Stromal cell of bone marrow (primary cell): ENCODE measurements at places on chromosomes 13 and 19.

GRCh38 chr13:97325738-97326137 is 103.6 kb downstream of the MBNL2 start:
- DNase-seq: no peak

GRCh38 chr13:34350671-34351070 is 532.7 kb downstream of the RFC3 start:
- no peak for DNase-seq

- DNase-seq: peak; percentile 36
Observed at GRCh38 chr19:46181388-46181779, 33.3 kb downstream of the IGFL2 start.

DNA sequence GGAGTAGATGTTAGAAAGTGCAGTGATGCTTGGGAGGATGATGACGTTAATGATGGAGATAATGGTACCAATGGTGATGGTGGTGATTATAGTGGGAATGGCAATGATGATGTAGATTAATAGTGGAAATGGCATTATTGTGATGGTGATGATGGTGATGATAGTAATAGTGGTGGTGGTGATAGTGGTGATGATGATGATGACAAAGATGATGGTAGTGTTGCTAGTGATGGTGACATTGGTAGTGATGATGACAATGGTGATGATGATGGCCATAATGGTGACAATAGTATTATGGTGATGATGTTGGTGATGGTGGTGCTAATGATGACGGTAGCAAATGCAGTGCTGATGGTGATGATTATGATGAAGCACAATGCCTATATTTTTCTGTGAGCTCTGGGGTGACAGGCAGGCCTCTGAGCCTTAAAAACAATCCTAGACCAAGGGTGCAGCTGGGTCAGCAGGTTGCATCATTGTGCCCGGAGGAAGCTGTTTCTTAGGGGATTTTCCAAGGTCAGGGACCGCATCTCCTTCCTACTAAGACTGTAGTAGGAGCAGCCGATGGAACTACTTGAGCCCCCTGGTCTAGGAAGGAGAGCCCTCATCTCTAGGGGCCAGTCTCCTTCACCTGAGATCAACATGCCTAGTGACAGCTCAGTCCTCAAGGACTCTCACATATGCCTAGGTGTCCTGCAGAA is 7.8 kb downstream of the CEACAM18 start:
- no peak for DNase-seq

DNA sequence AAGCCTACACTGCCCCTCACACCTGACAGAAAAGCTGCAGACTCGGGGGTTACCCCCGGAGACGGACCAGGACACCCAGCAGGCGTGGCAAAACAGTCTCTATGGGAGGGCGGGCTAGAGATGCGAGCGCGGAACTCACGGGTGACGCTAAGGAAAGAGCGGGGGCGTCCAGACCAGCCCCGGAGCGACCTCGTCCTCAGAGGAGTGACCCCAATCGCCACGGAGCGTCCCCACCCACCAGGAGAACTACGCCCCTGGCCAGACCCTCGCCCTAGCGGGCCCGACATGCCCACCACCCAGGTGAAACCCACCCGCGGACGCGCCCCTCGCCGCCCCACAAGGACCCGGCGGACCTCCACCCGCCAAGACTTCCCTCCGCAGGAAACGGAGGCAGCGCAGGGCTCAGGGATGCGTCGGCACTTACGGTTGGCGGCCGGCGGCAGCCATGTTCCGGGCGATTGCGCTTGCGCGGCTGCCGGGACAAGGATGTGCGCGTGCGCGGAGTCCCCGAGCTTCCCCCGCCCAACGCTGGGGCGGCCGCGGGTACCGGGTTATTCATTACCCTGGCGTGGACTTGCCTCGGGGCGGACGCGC is at the start of gene ZNF329:
Gene ZNF329, minus strand, starts transcription at position 462 of the 594 bp plus-strand sequence. CDS start 21,286 bp downstream, outside the sequence.
- peak; percentile 61 for DNase-seq

- no peak for DNase-seq
Observed at GRCh38 chr13:30615866-30616541, 1.7 kb upstream of the USPL1 start.

DNA sequence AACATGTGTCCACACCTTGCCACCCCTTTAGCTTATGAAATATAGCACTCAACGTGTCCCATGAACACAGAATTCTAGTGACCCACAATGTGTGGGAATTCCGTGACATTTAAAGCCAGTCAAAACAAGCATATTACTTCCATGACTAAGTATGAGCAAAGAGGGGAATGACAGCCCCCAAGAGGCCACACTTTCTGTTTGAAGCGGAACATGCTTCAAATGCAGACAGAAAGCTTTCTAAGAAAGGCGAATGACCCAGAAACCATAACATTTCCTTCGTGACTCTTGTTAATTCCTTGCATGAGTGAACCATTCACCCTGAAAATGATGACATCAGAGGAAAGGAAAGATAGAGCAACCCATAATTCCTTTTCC is 122.0 kb upstream of the FNDC3A start:
- peak; percentile 65 for DNase-seq

DNA sequence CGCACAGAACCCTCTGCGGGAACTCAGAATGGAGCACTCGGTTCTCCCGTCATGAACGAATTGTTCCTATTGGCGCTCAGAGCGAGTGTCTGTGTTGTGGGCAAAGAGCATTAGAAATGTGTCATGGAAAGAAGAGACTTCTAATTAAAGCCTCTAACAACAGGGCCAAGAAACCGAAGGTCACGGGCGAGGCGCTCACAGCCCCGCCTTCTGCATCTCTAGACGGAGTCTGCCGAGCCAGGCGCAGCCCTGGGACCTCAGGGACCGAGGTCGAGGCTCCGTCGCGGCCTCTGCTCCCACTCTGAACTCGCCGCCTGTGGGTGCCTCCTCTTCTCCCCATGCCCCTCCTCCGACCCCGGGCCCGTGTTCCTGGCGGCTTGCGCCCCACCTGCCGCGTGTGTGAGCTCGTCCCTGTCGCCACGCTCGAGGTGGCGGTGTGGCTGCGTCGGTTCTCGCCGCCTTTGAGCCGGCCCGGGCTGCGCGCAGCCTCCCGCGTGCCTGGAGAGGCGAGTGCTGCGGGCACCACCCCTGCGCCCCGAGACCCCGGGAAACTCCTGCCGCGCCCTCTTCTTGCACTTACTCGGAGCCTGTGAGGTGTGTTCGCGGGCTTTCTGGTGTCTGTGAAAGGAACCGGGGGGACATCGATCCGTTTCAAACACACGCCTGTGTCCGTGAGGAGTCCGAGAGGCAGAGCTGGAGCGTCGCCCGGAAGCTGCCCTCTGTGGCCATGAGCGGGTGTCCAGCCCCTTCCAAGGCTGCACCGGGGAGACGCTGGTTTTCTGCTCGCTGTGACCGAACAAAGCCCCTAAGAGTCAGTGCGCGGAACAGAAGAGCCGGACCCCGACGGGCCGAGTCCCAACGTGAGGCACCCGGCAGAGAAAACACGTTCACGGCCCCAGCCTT is 45.4 kb upstream of the SPACA7 start:
- no peak for DNase-seq

DNA sequence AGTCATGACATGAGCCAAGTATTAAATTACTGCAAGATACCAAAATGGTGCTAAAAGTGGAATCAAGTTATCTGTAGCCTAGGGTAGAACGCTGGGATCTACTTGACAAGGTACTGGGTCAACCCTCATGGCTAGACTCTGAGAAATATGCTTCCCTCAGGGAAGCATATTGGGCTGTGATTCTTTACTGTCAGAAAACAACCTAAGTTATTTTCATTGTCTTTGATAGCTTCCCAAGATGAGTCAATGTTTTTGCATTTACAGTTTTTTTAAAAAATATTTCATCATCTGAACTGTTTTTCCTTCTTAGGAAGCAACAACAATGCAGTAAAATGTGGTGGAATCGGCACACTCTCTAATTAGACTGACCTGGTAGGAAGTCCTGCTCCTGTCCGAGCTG is 218.0 kb downstream of the RGCC start:
- DNase-seq: no peak

- no peak for DNase-seq
Observed at GRCh38 chr19:1057176-1057855, 9.7 kb upstream of the ARHGAP45 start.

- DNase-seq: no peak
Observed at GRCh38 chr19:10872546-10873107, 1.3 kb downstream of the CARM1 start.
